Activated T-helper 2 cell treated with anti-CD3 and anti-CD28 coated beads, Interferon-gamma antibody, Interleukin-2, Interleukin-4, amounts not matched to agents 10 μg/mL and 5 μg/mL and 100 μg/mL, durations not matched to agents 14 hours and 24 hours and 36 hours (primary cell): ENCODE measurements at places on chromosomes 16 and 17.
A peak's percentile ranks its signal among the peaks of the same experiment; 100 is the strongest.

DNA sequence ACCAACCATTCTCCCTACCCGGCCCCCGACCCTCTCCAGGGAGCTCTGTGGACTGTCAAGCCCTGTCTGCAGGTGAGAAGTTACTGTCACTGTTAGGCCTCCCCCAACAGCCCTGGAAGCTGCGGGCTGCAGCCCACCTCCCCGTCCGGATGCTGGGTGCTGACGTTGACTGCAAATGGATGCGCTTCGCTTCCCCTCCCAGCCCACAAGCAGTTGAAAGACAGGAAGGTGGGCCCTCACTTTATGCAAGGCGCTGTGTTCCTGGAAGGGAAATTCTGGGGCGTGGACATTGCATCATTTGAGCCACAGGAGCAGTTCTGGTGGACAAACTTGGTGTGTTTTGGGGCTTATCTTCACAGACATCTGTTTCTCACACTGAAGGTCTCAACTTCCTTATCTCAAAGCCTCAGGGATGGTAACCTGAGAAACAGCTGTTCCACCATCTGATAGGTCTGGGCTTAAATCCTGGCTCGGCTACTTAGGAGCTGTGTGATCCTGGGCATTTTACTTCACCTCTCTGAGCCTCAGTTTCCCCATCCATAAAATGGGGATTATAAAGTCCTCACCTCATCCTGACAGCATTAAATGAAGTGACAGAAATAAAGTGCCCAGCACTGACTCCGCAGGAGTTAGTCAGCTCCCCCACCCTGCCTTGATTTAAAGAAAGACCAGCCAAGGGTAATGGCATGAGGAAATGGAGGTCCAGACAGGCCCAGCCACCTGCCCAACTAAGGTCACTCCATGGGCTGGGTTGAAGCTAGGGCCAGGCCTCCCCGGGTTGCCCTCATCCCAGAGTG lies 4.6 kb upstream of the DRC7 start:
- peak; percentile 37 for DNase-seq

DNA sequence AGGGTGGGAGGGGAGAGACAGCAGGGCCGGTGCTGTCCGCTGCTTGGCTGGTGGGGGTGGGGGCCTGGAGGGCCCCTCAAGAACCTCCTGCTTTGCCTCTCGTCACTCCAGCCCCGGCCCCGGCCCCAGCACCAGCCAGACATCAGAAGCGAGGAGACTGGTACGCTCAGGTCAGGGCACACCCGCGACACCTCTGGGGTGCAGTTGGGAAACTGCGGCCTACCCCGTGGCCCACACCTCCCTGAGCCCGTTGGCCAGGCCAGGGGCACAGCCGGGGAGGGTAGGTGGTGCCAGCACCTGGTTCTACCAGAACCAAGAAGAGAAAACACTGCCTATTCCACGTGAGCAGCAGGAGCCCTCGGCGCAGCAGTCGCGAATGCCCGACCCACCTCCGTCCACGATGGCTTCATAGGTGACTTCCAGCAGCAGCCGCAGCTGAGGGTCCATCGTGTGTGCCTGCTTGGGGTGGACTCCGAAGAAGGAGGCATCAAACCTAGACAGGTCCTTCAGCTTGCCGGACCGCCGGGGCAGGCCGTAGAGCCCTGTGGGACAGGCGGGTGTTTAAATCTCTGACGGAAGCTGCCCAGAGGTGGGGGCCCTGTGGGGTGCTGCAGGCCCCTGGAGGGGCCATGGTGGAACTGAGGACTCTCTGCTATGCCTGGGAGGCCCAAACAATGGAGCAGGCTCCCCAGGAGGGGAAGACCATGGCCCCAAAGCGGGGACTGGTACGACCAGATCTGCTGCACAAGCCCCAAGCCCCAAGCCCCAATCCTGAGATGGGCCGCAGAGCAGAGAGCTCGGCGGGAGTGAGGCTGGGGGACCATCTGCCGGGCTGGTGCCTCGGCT lies 2.9 kb downstream of the FASN start:
- DNase-seq = no peak

GRCh38 chr16:54142787-54143186 lies 143.8 kb downstream of the IRX3 start:
- no peak for DNase-seq

- DNase-seq = no peak
Observed at GRCh38 chr17:57873261-57874057, 23.6 kb upstream of the MRPS23 start.

- DNase-seq = no peak
Observed at GRCh38 chr16:35255816-35256215, 1796.4 kb downstream of the TP53TG3F start.

DNA sequence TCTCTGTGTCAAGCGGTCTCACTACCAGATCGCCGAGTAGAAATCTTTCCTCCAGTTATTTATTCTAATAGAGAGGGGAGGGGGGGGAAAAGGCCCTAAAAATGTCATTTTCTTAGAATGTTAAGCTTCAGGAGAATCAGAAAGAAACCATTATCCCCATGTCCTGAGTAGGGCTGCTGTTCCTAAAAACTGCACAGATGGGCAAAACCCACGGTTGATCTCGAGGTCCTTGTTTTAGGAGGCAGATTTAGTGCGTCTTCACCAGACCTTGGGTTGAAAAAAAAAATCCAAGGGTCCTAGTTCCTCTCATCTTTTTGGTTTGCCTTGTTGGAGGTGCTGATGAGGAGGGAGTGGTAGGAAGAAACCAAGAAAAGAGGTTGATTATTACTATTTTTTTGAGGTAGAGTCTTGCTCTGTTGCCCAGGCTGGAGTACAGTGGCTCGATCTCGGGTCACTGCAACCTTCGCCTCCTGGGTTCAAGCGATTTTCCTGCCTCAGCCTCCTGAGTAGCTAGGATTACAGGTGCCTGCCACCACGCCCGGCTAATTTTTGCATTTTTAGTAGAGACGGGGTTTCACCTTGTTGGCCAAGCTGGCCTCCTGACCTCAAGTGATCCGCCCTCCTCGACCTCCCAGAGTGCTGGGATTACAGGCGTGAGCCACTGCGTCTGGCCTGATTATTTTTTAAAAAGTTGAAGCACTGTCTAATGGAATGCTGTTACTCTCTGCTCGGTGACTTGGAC lies 1.4 kb downstream of the CBFB start:
- DNase-seq = no peak

DNA sequence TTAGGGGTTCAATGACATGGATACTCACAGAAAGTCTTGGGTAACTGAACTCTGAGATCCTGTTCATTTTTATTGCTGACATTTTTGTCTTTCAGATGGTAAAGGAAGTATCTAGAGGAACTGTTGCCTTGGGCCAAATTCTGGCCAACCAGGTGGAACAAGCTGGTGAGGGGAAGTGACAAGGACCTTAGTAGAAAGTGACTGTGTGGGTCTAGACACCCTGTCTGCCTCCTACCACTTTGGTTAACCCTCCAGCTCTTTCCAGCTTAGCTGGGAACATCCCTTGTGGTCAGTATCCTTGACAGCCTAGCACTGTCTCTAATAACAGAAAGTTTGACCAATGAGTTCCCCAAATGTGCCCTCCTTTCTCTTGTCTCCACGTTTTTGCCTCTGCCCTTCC lies 28.8 kb upstream of the PRKCB start:
- DNase-seq = no peak

- DNase-seq = no peak
Observed at GRCh38 chr16:89550421-89551007, 10.0 kb upstream of the RPL13 start.

GRCh38 chr17:5883775-5884665 lies 186.2 kb upstream of the WSCD1 start:
- no peak for DNase-seq

- DNase-seq = no peak
Observed at GRCh38 chr17:39622380-39623006, 4.3 kb upstream of the PPP1R1B start.

- no peak for DNase-seq
Observed at GRCh38 chr16:54677308-54677950, 253.2 kb upstream of the IRX5 start.

DNA sequence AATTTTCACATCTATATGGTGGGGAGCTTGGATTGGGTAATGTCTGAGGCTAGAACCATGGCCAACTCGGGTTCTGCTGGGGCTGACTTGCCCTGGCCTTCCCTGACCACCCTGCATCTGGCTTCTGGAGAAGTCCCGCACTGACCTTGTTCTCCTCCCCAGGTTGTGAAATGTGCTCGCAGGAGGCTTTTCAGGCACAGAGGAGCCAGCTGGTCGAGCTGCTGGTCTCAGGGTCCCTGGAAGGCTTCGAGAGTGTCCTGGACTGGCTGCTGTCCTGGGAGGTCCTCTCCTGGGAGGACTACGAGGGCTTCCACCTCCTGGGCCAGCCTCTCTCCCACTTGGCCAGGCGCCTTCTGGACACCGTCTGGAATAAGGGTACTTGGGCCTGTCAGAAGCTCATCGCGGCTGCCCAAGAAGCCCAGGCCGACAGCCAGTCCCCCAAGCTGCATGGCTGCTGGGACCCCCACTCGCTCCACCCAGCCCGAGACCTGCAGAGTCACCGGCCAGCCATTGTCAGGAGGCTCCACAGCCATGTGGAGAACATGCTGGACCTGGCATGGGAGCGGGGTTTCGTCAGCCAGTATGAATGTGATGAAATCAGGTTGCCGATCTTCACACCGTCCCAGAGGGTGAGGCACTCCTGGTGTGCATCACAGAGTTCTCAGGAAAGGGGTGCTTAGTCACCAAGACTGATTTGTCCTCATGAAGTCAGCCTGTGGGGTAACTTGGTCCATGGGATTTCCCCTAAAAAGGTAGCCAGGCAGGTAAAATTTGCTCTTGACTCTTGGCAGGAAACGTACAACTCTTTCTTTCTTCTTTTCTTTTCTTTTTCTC lies 6.1 kb downstream of the NOD2 start:
- no peak for DNase-seq

GRCh38 chr17:50133028-50133768 lies 3.2 kb upstream of the SAMD14 start:
- no peak for DNase-seq

DNA sequence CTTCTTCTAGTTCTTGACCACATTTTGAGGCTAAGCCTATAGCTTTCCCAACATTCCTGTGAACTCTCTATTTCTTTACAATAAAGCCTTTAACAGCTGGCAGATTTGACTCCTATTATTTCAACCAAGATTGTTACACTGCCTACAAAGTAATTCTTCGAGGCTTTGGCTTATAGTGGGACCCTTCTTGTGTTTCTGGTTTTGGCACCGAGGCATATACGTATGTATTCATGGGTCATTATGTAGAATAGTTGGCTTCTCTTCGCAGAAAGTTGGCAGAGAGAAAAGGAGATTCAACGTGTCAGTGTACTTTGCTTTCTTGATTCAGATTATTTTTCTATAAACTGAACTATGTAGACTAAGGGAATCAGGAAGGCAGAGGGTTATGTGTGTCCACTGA lies 102.2 kb downstream of the ABCA8 start:
- DNase-seq = no peak

DNA sequence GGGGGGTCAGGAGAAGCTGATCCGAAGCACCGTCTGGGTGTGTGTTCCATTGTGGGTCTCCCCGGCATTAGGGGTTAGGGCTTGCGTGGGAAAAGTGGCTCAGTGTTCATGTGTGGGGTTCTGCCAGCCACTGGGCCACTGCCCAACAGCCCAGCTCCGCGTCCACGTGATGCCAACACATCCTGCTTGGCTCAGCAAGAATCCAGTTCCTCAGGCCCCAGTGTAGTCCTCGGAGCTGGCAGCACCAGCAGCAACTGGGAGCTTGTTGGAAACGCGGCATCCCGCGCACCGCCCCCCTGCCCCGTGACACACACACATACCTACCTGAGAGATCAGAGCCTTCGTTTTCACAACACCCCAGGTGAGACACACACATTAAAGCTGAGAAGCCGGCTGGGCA lies 18.9 kb downstream of the LGALS9 start:
- DNase-seq = no peak

DNA sequence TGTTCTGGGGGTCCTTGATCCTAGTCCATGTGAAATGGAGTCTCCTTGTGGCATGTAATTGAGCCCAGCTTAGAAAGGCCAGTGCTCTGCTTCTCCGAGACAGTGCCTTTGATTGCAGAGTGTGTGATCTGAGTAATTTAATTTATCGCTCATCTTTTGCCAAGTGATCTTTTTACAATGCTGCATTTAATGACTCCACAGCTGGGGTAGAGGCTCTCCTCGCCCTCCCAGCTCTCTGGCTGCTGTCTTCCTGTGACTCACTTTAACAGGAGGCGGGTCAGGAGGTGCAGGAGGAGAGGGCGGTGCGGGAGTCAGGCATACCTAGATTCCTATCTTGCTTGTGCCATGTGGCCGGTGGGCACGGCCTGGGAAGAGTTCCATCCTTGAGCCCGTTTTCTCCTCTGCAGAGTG lies 113.4 kb upstream of the FOXF1 start:
- no peak for DNase-seq

DNA sequence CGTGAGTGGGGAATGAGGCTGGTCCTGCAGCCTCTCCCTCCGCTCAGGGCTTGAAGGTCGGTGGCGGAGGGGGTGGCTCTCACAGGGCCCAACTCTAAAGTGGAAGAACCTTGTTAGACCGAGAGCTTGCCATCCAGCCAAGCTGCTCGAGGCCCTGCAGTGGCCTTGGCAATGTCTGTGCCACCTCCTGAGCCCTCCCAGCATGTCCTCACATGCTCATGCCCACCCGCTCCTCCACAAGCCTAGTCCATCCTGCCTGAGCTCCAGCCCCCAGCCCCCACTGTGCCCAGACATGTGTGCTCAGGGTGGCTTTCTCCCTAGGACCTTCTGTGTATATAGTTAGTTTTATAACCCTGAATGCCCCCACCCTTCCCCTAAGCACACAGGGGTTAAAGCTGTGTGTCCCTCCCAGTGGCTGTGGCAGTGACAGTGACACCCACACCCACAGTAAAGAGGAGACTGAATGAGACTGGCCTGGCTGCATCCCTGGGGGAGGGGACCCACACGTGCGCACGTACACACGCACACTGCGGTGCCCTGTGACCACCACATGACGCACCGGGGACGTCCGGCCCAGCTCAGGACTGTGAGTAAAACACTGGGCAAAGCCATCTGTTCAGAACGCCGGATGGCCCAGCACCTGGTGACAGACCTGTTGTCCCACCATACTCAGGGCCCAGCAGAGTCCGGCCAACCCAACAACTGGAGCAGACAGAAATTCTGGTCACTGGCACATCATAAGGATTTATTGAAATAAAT lies 15.6 kb downstream of the PDK2 start:
- no peak for DNase-seq

GRCh38 chr17:535198-535597 lies 179.4 kb downstream of the VPS53 start:
- DNase-seq = no peak

GRCh38 chr17:27489045-27489715 lies 32.9 kb downstream of the KSR1 start:
- DNase-seq = no peak

DNA sequence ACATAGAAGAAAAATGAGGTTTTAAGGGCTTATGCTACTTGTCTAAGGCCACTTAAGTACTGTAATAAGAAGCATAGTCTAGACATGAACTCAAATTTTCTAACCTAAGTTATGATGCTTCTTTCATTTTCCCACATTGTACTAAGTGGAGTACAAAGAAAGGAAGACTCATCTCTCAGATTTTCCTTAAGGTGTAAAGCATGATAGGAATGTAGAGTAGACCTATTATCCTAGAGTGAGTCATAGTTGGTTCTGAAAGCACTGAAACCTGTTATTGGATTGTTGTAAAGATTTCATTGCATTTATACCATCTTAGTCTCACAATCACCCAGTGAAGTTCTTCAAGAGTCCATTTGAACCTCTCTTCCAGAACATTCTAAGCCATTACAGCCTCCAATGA lies 343.8 kb downstream of the TOX3 start:
- DNase-seq = no peak

- DNase-seq = no peak
Observed at GRCh38 chr17:51682115-51682514, 421.8 kb downstream of the UTP18 start.
